Caco-2 (cell line): ENCODE measurements at places on chromosomes 2 and 18. TPM values are rescaled to one million over a fixed set of nuclear protein-coding genes. Genes with fewer than 3 reads are reported as not detected.

- H3K4me1 ChIP-seq, result no peaks in the 10 kb centered on the region
- no peak overlapping the region for H3K4me3 ChIP-seq
- H3K27ac ChIP-seq, result no peak overlapping the region
- DNase-seq, result no peak
- no peaks in the 10 kb centered on the region for H3K27me3 ChIP-seq
Measured at GRCh38 chr2:133130548-133131246, 437.6 kb downstream of the NCKAP5 start.

DNA sequence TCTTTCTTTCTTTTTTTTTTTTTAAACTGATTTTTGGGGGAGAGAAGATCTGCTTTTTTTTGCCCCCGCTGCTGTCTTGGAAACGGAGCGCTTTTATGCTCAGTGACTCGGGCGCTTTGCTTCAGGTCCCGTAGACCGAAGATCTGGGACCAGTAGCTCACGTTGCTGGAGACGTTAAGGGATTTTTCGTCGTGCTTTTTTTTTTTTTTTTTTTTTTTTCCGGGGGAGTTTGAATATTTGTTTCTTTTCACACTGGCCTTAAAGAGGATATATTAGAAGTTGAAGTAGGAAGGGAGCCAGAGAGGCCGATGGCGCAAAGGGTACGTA, 587 bp downstream of the MEIS1 start:
- peak overlapping the region; percentile 75 for H3K4me3 ChIP-seq
- peak overlapping the region; percentile 82 for H3K27ac ChIP-seq
- no peak for DNase-seq

DNA sequence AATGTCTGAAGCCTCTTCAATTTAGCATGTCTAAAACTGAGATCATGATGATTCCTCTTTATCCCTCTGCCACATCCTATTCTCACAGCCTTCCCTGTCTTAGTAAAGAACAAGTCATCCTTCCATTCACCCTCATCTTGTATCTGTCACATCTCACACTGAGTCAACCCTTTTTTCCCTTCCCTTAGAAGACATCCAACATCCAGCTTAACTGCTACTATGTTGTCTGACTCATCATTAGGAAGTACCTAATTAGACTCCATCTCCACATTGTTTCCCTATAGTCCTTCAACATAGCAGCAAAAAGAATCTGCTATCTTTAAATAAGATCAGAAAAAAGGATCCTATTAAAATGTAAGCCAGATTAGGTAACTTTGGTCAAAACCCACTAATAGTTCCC, 85.2 kb upstream of the GRB14 start:
- H3K4me1 ChIP-seq, result peaks cover 28% of the 10 kb centered on the region
- H3K36me3 ChIP-seq, result peaks cover 2% of the 10 kb centered on the region; the same call in 1 of the 2 replicates
- H3K27ac ChIP-seq, result peak overlapping the region; percentile 0
- no peak overlapping the region for H3K4me3 ChIP-seq
- no peaks in the 10 kb centered on the region for H3K27me3 ChIP-seq
- no peak for DNase-seq

- H3K27ac ChIP-seq, result no peak overlapping the region
- no peak for DNase-seq
- no peak overlapping the region for H3K4me3 ChIP-seq
- H3K36me3 ChIP-seq, result peaks cover 2% of the 10 kb centered on the region
Measured at GRCh38 chr2:10559634-10560224, 111.6 kb upstream of the ODC1 start.

DNA sequence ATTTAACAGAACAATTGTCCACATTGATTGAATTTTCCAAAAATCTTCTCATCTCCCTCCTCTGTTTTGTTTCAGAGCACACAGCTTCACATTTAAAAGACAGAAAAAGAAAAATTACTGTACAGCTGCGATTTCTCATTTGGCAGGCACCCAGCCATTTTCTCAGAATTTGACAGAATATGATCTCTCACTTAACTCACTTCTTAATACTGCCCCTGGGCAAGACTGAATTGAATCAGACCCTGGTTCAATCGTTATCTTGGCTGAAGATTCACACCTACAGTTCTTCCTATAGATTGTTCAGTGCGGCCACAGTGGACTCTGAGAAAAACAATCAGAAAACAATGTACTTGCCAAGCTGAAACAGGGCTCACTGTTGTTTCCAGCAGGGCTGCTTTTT, 90.2 kb upstream of the LHCGR start:
- no peak overlapping the region for H3K4me3 ChIP-seq
- no peaks in the 10 kb centered on the region for H3K27me3 ChIP-seq
- no peak for DNase-seq
- no peaks in the 10 kb centered on the region for H3K4me1 ChIP-seq
- H3K27ac ChIP-seq, result no peak overlapping the region

GRCh38 chr2:96203130-96204028, 5.2 kb downstream of the STARD7 start:
- no peak for DNase-seq
- peak overlapping the region; percentile 26 for H3K27ac ChIP-seq
- no peak overlapping the region for H3K4me3 ChIP-seq
- no peaks in the 10 kb centered on the region for H3K27me3 ChIP-seq
- H3K4me1 ChIP-seq, result peaks cover 24% of the 10 kb centered on the region

GRCh38 chr18:9280849-9281248, 53.7 kb upstream of the TWSG1 start:
- H3K36me3 ChIP-seq, result no peaks in the 10 kb centered on the region
- DNase-seq, result no peak
- H3K4me3 ChIP-seq, result no peak overlapping the region
- no peaks in the 10 kb centered on the region for H3K4me1 ChIP-seq

GRCh38 chr2:74532222-74532621, 2.5 kb downstream of the HTRA2 start:
- no peak overlapping the region for H3K4me3 ChIP-seq
- H3K4me1 ChIP-seq, result peaks cover 6% of the 10 kb centered on the region
- DNase-seq, result peak; percentile 33
- no peak overlapping the region for H3K27ac ChIP-seq
- H3K27me3 ChIP-seq, result no peaks in the 10 kb centered on the region

GRCh38 chr2:197024206-197024605, 97.7 kb upstream of the PGAP1 start:
- no peaks in the 10 kb centered on the region for H3K4me1 ChIP-seq
- H3K27ac ChIP-seq, result no peak overlapping the region
- H3K4me3 ChIP-seq, result no peak overlapping the region
- no peaks in the 10 kb centered on the region for H3K27me3 ChIP-seq

- no peaks in the 10 kb centered on the region for H3K4me1 ChIP-seq
- DNase-seq, result no peak
- H3K4me3 ChIP-seq, result no peak overlapping the region
- H3K27me3 ChIP-seq, result no peaks in the 10 kb centered on the region
- H3K36me3 ChIP-seq, result no peaks in the 10 kb centered on the region
Measured at GRCh38 chr2:19643117-19643518, 258.7 kb downstream of the TTC32 start.

- DNase-seq, result peak; percentile 16
- no peak overlapping the region for H3K27ac ChIP-seq
- no peak overlapping the region for H3K4me3 ChIP-seq
- no peaks in the 10 kb centered on the region; the same call in 1 of the 2 replicates for H3K27me3 ChIP-seq
Measured at GRCh38 chr2:129910446-129911362, 68.8 kb upstream of the RAB6C start.

- no peaks in the 10 kb centered on the region for H3K36me3 ChIP-seq
- no peak overlapping the region for H3K4me3 ChIP-seq
- peaks cover 10% of the 10 kb centered on the region; the same call in 1 of the 2 replicates for H3K4me1 ChIP-seq
- no peak for DNase-seq
Measured at GRCh38 chr2:70975237-70975636, 3.2 kb upstream of the ANKRD53 start.

DNA sequence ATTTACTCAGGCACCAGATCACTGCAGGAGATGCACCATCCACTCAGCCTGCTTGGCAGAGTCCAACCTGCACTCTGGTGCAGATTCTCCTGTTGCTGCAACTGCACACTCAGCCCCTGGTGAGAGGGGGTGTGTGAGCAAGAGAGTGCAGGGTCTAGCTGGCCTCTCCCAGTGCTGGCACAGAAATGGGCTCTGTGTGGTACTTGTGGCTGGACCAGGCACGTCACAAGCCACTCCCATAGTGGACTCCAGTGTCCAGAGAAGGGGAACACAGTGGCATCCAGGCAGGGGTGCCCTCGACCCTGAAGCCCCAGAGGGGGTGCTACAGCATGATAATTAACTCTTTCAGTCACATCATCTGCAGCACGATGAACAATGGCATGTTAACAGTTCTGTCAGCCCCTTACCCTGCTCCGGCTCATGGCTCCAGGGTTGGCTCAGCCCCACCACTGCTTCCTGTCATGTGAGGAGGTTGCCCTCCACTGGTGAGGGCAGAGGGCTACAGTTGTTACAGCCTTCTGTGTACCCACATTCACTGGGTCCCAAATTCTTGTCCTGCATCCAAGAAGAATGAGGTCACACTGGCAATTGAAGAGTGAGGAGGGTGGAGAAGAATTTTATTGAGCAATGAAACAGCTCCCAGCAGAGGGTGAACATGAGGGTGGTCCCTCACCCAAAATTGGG, 135.7 kb downstream of the EVA1A start:
- H3K27ac ChIP-seq, result no peak overlapping the region
- H3K36me3 ChIP-seq, result no peaks in the 10 kb centered on the region
- H3K4me3 ChIP-seq, result no peak overlapping the region
- DNase-seq, result no peak
- H3K4me1 ChIP-seq, result peaks cover 6% of the 10 kb centered on the region

DNA sequence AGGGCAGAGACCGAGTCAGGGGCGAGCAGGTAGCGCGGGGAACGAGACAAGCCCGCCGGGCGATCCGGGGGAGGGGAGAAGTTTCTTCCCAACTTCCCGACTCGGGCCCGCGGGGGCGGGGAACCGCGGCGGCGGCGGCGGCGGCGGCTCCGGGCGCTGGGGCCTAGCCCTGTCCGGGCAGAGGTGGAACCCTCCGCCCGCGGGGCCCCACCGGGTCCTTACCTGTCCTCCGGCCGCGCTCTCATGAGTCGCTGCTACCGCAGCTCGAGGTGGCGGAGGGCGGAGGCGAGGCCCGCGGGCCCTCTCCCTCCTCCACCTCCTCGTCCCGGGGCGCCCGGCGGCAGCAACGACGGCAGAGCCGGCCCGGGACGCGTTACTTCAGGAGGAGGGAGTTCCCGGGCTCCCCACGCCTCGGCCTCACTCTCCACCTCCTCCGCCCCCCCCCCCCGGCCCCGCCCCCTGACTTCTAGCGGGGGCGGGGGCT, at the start of gene YES1:
YES1 (minus strand) TSS at position 351 of the 484 bp plus-strand sequence. CDS start 55,415 bp downstream, outside the sequence.
- peak within 1 kb of the TSS; percentile 94 for H3K27ac ChIP-seq
- H3K4me3 ChIP-seq, result peak within 1 kb of the TSS; percentile 79
- no peaks in the 10 kb centered on the region for H3K27me3 ChIP-seq
- DNase-seq, result peak; percentile 61
- H3K36me3 ChIP-seq, result no peaks in the 10 kb centered on the region

Gene SLC19A3
- total RNA-seq, result 88.2 and 98.5 TPM in 2 replicates

Gene FAM124B
- not detected in 2 replicates for total RNA-seq

Gene HOXD3
- total RNA-seq, result 1.2 and 1.5 TPM in 2 replicates

Gene G6PC2
- total RNA-seq, result not detected in 2 replicates

Gene SH2D6
- 0.51 and 0.88 TPM in 2 replicates for total RNA-seq

Gene HIBCH
- 32.0 and 34.4 TPM in 2 replicates for total RNA-seq

Gene RAB17
- 60.9 and 61.5 TPM in 2 replicates for total RNA-seq

Gene LYPD1
- 15.8 and 18.2 TPM in 2 replicates for total RNA-seq

Gene GATA6
- 124 and 136 TPM in 2 replicates for total RNA-seq

Gene FAM237A
- total RNA-seq, result not detected in 2 replicates

Gene DTNA
- total RNA-seq, result 10.0 and 10.4 TPM in 2 replicates

Gene MC4R
- not detected in 2 replicates for total RNA-seq

Gene LINC00305
- total RNA-seq, result not detected in 2 replicates

Gene DCC
- 0.32 and 0.39 TPM in 2 replicates for total RNA-seq

Gene OTX1
- 14.4 and 16.0 TPM in 2 replicates for total RNA-seq

Gene MSTN
- not detected in 2 replicates for total RNA-seq
